Stimulated activated CD8-positive, alpha-beta memory T cell treated with anti-CD3 and anti-CD28 coated beads, Interleukin-2, amount 100 ng/mL, for 1 hour (primary cell): ENCODE measurements at places on chromosomes 7 and 10.

- no peak for DNase-seq
These were observed 448.9 kb upstream of the ETV1 start for GRCh38 chr7:14438366-14438765.

GRCh38 chr7:111743244-111743847 lies 181.1 kb upstream of the IMMP2L start:
- DNase-seq: no peak

DNA sequence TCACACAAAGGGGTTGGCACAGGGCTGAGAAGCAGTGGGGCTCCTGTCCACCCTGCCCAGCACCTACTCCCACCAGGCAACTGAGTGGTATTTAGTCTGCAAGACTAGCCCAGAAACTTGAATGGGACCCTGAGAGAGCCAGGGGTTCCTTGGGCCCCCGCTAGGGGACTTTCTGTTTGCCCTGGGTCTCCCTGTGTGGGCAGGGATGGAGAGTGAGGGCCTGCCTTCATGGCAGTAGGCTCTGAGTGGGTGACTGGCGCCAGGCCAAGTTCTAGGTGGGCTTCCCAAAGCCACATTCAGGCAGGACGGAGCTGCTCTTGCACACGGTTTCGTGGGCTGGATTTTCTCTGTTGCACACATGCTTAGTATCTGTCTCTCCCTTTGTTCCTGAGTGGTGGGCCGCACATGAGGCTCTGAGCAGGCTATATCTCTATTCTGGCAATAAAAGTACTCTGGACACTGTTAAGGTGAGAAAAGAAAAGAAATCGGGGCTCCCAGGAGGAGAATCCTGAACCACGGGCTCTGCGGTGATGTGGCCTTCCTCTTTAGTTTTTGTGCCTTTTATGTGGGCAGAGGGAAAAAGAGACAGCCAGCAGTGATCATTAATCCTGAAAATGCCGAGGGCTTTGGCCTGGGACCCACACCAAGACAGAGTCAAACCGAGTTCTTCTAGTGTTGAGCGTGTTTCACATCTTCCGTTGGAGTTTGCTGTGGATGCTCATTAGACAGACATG lies 26.9 kb downstream of the IL2RA start:
- DNase-seq: no peak

GRCh38 chr10:84715911-84716310 lies 387.5 kb downstream of the CCSER2 start:
- no peak for DNase-seq

- DNase-seq: no peak
These were observed 18.2 kb downstream of the GPR146 start for GRCh38 chr7:1062296-1063294.

DNA sequence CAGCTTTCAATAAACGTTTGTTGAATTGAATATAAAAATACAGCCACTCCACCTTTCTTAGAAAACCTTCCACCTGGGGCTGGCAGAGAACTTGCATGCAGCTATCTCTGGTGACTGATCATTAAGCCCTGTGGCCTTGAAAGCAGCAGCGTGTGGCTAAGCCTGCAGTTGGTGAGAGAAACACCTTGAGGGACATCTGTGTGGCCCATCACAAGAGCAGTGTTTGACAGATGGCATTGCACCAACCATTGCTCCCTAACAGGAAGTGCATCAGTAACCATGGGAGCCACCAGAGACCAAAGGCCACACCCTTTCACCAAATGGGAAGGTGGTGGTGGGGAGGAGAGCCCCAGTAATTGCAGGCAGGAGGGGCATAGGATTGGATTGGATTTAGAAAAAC lies 22.4 kb downstream of the RHOBTB1 start:
- no peak for DNase-seq

- no peak for DNase-seq
These were observed 243.6 kb downstream of the PTPRN2 start for GRCh38 chr7:158343936-158344455.

DNA sequence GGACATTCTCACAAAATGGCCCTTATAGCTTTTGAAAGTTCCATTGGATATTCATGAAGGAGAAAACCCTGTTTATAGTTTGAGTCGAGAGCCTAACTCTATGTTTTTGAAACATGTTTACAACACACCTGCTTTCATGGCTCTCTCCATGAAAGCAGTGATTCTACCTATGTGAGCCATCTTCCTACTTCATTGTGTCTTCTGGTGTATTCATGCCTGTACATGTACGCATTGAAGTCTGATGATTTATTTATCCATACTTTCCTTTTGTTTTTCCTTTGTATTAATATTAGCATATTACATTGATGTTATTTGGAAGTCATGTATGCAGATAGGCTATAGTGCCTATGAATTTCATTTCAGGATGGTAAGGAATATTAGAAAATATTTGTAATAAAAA lies 58.0 kb downstream of the LAMB4 start:
- no peak for DNase-seq
